ENCODE measurements at places on chromosomes 3 and 15. TPM values are rescaled to one million over a fixed set of nuclear protein-coding genes. Genes with fewer than 3 reads are reported as not detected.

Gene CTXN2
- polyA plus RNA-seq = not detected

Gene CPA3
- polyA plus RNA-seq = 0.32 TPM

GRCh38 chr3:5047764-5048419 is 68.7 kb downstream of the BHLHE40 start:
- no peak overlapping the region for H3K27ac ChIP-seq
- DNase-seq = no peak
- H3K36me3 ChIP-seq = no peaks in the 10 kb centered on the region
- no peak overlapping the region for H3K4me3 ChIP-seq
- no peaks in the 10 kb centered on the region for H3K27me3 ChIP-seq
- peaks cover 24% of the 10 kb centered on the region for H3K4me1 ChIP-seq

GRCh38 chr3:103127098-103127630 is 692.3 kb downstream of the ZPLD1 start:
- no peak overlapping the region for H3K27ac ChIP-seq
- DNase-seq = no peak
- H3K27me3 ChIP-seq = no peaks in the 10 kb centered on the region
- H3K4me3 ChIP-seq = no peak overlapping the region
- no peaks in the 10 kb centered on the region for H3K4me1 ChIP-seq
